ENCODE measurements at places on chromosomes 1 and 21.

GRCh38 chr1:208189183-208189582 lies 55.0 kb downstream of the PLXNA2 start:
- DNase-seq = no peak

DNA sequence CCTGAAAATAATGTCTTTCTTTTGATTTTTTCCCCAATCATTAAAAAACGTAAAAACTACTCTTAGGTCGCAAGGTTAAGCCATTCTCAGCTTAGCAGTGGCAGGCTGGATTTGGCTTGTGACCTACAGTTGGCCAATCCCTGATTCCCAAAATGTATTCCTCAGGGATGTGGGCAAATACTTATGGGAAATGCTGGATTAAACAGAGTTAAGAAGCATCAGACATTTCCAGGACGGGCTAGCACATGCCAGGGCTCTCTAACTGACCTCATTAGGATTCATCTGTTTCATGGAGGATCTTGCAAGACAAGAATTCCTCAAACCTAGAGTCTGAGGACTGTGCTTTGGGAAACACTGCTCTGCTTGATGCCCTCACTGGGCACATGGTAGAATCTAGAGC lies 982 bp upstream of the IL24 start:
- DNase-seq = no peak

GRCh38 chr1:216807696-216808095 lies 84.5 kb upstream of the ESRRG start:
- DNase-seq = no peak

GRCh38 chr1:229148041-229148671 lies 122.8 kb upstream of the RAB4A start:
- DNase-seq = no peak

DNA sequence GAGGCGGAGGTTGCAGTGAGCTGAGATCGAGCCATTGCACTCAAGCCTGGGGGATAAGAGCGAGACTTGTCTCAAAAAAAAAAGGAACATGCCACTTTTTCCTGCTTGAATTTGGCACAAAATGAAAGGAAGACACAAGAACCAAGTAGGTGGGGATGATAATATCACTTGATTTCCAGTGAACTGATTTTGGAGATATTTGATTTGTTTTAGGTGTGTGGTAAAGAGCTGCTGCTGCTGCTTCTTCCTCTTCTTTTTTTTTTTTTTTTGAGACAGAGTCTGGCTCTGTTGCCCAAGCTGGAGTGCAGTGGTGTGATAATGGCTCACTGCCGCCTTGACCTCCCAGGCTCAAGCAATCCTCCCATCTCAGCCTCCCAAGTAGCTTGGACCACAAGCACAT lies 29.9 kb upstream of the CAPZB start:
- no peak for DNase-seq
